ENCODE measurements at places on chromosomes 7 and 10.

GRCh38 chr7:5774136-5774535 lies 7.3 kb downstream of the RNF216 start:
- DNase-seq = no peak

DNA sequence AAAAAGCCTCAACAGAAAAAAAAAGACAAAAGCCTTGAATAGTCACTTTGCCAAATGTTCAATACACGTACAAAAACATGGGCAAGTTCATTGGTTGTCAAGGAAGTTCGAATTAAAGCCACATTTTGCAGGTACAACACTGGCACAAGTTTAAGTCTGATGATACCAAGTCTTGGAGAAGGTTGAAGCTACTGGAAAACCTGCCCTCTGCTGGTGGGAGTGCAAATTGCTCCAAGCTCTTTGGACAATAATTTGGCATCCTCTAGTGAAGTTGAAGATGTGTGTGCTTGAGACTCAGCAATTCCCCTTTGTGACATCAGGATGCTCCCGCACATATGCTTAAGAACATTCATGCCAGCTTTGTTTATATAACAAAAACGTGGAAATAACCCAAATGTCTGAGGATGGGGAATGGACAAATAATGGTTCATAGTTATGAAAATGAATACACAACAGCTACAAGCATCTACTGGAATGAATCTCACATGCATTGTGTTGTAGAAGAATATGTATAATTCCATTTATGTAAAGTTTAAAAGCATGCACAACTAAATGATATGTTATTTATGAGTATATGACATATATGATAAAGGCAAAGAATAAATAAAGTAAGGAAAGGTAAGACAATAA lies 120.0 kb upstream of the PLPP4 start:
- peak; percentile 49 for DNase-seq

GRCh38 chr10:132257271-132257670 lies 50.5 kb downstream of the STK32C start:
- DNase-seq = peak; percentile 47

DNA sequence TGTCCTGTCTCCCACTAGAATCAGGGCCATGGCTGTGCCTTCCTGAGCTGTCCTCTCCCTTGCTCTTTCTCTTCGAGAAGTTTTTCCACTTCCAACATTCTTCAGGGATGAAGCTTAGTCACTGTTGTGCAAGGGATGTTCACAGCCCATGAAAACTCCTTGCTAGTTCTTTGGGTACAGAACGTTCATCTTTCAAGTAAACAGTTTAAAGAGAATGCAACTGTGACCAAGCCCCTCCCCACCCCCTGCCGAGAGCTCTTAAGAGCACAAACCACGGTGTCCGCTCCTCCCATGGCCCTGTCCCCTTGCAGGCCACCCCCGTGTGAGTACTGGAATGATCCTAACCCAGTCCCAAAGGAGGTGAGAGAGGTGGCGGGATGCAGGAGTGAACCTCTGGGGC lies 161.1 kb upstream of the RHEB start:
- no peak for DNase-seq

GRCh38 chr7:2971914-2972834 lies 71.5 kb downstream of the CARD11 start:
- DNase-seq = no peak

- DNase-seq = no peak
Observed at GRCh38 chr10:63883861-63884260, 362.7 kb downstream of the REEP3 start.

- DNase-seq = peak; percentile 38
Observed at GRCh38 chr7:43905956-43906330, 453 bp downstream of the URGCP start.

All from activated T-cell treated with anti-CD3 and anti-CD28 coated beads, Interleukin-2, amount 50 U/mL, for 72 hours (primary cell).